ENCODE measurements at places on chromosomes 12 and 14. TPM values are rescaled to one million over a fixed set of nuclear protein-coding genes. Genes with fewer than 3 reads are reported as not detected.

Gene SMOC1
- 0.55 TPM for total RNA-seq

Gene BICD1
- 3.0 TPM for total RNA-seq

Gene CCDC175
- 0.42 TPM for total RNA-seq

Gene NOVA1
- total RNA-seq: 1.4 TPM

Gene TNFAIP2
- total RNA-seq: 40.8 TPM

Gene EML5
- 0.79 TPM for total RNA-seq

Gene ANO6
- 10.3 TPM for total RNA-seq

Gene CPNE6
- total RNA-seq: 0.28 TPM

Data from left colon (tissue), 2 donors.